ENCODE measurements at places on chromosomes 11 and 22.

DNA sequence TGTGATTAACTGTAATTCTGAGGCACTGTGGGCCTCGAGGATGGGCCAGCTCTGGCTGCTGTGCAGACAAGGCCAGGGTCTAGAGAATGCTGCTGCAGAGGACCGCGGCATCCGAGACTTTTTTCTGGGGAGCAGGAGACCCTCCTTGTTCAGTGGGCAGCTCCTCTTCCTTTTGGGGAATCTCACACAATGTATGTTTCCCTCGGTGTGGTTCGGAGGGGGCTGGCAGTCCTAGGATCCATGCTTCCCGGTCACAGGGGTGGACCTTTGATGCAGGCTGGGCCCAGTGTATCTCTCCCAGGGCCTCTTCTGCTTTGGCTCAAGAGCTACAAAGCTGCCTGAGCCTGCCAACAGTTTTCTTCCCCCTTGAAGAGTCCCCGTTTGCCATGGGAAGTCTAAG lies 31.5 kb downstream of the MYEOV start:
- no peak for DNase-seq

GRCh38 chr11:110349138-110349996 lies 53.0 kb upstream of the RDX start:
- no peak for DNase-seq

GRCh38 chr22:41240377-41241132 lies at the start of gene CHADL:
Gene CHADL (minus strand): TSS chr22:41240931. CDS start chr22:41240881, 50 bp downstream.
- no peak for DNase-seq

- DNase-seq: no peak
Measured at GRCh38 chr11:66510990-66511339, 530 bp downstream of the BBS1 start.

DNA sequence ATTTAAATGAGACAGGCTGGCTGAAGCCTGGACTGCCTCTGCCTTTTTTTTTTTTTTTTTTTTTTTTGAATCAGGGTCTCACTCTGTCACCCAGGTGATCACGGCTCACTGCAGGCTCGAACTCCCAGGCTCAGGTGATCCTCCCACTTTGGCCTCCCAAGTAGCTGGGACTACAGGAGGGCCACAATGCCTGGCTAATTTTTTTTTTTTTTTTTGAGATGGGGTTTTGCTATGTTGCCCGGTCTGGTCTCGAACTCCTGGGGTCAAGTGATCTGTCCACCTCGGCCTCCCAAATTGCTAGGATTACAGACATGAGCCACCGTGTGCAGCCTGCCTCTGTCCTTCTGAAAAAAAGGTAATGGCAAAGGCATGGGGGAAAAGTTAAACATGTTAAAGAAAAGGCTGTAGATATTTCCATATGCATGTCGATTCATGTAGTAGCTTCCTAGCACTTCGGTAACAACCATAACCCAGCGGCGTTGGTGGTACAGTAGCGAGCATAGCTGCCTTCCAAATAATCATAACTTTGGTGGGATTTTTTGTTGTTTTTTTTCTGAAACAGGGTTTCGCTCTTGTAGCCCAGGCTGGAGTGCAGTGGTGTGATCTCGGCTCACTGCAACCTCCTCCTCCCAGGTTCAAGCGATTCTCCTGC lies 48.8 kb downstream of the MCHR1 start:
- no peak for DNase-seq

GRCh38 chr11:24198481-24198880 lies 298.4 kb upstream of the LUZP2 start:
- DNase-seq: no peak

DNA sequence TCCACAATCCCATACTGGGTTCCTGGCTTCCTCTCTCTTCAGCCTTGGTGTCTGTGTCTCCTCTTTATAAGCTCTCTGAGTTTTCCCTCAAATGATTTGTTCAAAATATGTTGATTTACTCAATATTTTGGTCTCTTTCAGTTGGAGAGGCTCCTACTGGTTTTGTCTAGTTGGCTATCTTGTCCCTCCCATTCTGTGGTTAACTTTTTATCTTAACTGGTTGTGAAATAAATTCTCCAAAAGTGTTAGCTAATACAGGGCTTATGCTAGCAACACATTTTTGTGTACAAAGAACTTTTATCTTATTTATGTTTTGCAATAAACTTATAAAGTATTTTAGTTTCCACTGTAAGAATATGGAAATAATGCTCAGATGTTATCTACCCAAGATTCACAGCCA lies 200.9 kb downstream of the AASDHPPT start:
- no peak for DNase-seq

- no peak for DNase-seq
Measured at GRCh38 chr22:40397396-40397795, 27.0 kb downstream of the SGSM3 start.

DNA sequence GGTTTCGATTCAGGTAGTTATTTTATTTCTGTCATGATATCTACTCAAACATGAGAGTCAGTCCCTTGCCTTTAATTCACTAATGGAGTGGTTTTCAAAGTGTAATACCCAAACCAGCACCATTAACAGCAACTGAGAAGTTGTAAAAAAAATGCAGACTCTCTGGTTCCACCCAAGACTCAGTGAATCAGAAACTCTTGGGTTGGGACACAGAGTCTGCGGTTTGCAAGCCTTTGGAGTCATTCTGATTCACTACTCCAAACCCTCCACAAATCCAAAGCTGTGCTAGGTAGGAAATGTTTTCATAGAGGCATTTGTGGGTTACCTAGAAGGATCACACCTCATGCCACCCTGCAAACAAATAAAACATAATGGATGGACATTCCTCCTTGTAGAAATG lies 340.1 kb downstream of the NTM start:
- DNase-seq: no peak

- no peak for DNase-seq
Measured at GRCh38 chr22:17705546-17705945, 67.0 kb downstream of the BCL2L13 start.

DNA sequence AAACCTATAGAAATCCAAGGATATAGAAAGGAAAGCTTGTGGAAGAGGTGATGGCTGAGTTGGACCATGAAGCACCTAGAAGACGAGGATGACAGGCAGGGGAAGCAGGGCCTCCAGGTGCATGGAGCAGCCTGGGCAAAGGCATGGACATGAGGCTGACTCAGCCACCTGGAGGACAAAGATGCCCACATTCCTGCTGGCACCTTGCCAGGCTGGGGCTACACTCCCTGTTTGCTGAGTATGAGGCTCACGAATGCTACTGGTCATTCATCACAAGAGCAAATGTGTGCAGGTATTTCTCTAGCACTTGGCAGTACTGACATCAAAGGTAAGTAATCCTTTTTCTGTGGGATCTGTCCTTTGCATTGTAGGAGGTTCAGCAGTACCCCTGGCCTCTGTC lies 7.1 kb upstream of the SCGB2A1 start:
- DNase-seq: no peak

- DNase-seq: no peak
Measured at GRCh38 chr11:23554002-23554401, 693.7 kb upstream of the CCDC179 start.
